ENCODE measurements at places on chromosomes 12 and 14. TPM values are rescaled to one million over a fixed set of nuclear protein-coding genes. Genes with fewer than 3 reads are reported as not detected.

SCN8A gene
- polyA plus RNA-seq, result 12.8 TPM

DNA sequence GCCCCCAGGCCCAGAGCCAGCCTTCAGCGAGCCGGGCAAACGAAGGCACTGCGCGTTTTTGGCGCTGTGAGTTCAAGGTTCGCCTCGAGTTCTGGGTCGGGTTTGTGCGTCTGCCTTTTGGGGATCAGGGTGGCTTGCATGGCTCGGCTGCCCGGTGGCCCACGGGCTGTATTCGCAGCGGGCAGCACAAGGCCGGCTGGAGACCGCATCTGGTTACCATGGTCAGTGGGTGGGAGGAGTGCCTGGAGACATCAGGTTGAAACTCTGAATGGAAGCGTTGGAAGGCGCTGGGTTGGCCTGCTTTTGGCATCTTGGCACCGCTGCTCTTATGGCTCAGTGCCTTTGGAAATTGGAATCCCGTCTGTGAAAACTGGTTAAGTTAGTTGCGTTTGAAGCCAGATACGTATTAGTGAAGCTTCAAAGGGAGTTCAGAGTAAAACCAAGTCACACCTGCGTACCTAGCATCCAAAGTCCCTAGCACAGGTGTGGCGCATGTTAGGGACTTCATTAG lies 50.9 kb downstream of the SNAPC1 start:
- H3K4me1 ChIP-seq, result no peaks in the 10 kb centered on the region
- peak overlapping the region; percentile 7 for H3K4me3 ChIP-seq
- no peak for DNase-seq
- no peak overlapping the region for H3K27ac ChIP-seq

MYO1A gene
- 0.01 TPM for polyA plus RNA-seq

CLEC4E gene
- not detected for polyA plus RNA-seq

KRT2 gene
- polyA plus RNA-seq, result not detected

GRCh38 chr14:22403296-22403695 lies 185.7 kb downstream of the DAD1 start:
- no peak overlapping the region for H3K4me3 ChIP-seq
- H3K27me3 ChIP-seq, result peaks cover 6% of the 10 kb centered on the region
- peak; percentile 72 for DNase-seq
- H3K4me1 ChIP-seq, result no peaks in the 10 kb centered on the region
- no peak overlapping the region for H3K27ac ChIP-seq

RAP1B gene
- 383 TPM for polyA plus RNA-seq

GRCh38 chr12:89750389-89751351 lies 42.0 kb upstream of the ATP2B1 start:
- peaks cover 10% of the 10 kb centered on the region for H3K4me1 ChIP-seq
- no peaks in the 10 kb centered on the region for H3K27me3 ChIP-seq
- no peak for DNase-seq
- no peak overlapping the region for H3K4me3 ChIP-seq
- H3K27ac ChIP-seq, result peak overlapping the region; percentile 13

DNA sequence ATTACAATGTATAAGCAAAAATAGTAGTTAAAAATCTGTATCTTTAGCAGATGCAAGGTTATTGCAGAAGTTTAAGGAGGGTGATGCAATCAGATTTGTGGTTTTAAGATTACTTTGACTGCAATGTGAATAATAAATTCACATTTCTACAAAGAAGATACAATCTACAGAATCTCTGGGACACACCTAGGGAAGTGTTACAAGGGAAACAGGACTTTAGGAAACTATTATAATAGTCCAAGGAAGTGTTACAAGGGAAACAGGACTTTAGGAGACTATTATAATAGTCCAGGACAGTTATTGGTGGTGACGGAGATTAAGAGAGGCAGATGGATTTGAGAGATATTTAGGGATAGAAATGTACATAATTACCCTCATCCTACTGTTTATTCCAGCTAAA lies 154.4 kb upstream of the GARIN6 start:
- H3K27ac ChIP-seq, result no peak overlapping the region
- no peaks in the 10 kb centered on the region for H3K4me1 ChIP-seq
- DNase-seq, result no peak
- H3K4me3 ChIP-seq, result no peak overlapping the region
- no peaks in the 10 kb centered on the region for H3K27me3 ChIP-seq
- H3K36me3 ChIP-seq, result no peaks in the 10 kb centered on the region

NT5DC3 gene
- 4.7 TPM for polyA plus RNA-seq

MAP3K9 gene
- polyA plus RNA-seq, result 0.27 TPM

- H3K4me3 ChIP-seq, result no peak overlapping the region
- H3K36me3 ChIP-seq, result no peaks in the 10 kb centered on the region
- no peaks in the 10 kb centered on the region for H3K4me1 ChIP-seq
- no peaks in the 10 kb centered on the region for H3K27me3 ChIP-seq
- no peak overlapping the region for H3K27ac ChIP-seq
- DNase-seq, result no peak
Observed at GRCh38 chr12:65391711-65392110, 113.2 kb downstream of the MSRB3 start.

- peaks cover 19% of the 10 kb centered on the region for H3K4me1 ChIP-seq
- H3K27ac ChIP-seq, result no peak overlapping the region
- H3K27me3 ChIP-seq, result no peaks in the 10 kb centered on the region
- H3K4me3 ChIP-seq, result no peak overlapping the region
- H3K36me3 ChIP-seq, result no peaks in the 10 kb centered on the region
Observed at GRCh38 chr12:6297170-6297569, 13.3 kb upstream of the PLEKHG6 start.

- H3K27me3 ChIP-seq, result no peaks in the 10 kb centered on the region
- no peak overlapping the region for H3K27ac ChIP-seq
- H3K4me1 ChIP-seq, result no peaks in the 10 kb centered on the region
- no peak overlapping the region for H3K4me3 ChIP-seq
- no peaks in the 10 kb centered on the region for H3K36me3 ChIP-seq
- no peak for DNase-seq
Observed at GRCh38 chr14:45705940-45706534, 453.0 kb upstream of the MIS18BP1 start.

TMEM132D gene
- not detected for polyA plus RNA-seq

- H3K36me3 ChIP-seq, result peaks cover 1% of the 10 kb centered on the region
- DNase-seq, result no peak
- H3K4me1 ChIP-seq, result no peaks in the 10 kb centered on the region
Observed at GRCh38 chr14:50736932-50737419, 68.9 kb upstream of the SAV1 start.

DNA sequence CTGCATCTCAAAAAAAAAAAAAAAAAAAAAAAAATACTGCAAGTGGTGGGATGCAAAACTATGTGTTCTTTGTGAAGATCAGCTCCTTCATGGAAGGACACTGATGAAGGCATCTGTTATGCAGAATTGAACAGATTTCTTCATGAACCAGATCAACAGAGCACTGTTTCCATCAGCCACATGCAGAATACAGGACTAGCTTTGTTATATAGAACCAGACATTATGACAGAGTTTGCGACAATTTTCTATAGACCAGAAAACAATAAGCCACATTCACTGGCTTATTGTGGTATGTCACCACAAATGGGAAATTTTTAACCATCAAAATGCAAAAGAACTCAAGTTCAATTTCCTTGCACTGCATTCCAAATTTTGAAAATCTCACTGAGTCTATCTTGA lies 34.7 kb downstream of the CIT start:
- H3K4me1 ChIP-seq, result no peaks in the 10 kb centered on the region
- H3K4me3 ChIP-seq, result no peak overlapping the region
- DNase-seq, result no peak
- peaks cover 1% of the 10 kb centered on the region for H3K36me3 ChIP-seq

TRAF3 gene
- polyA plus RNA-seq, result 14.1 TPM

CD163L1 gene
- 0.28 TPM for polyA plus RNA-seq

FKBP11 gene
- 48.8 TPM for polyA plus RNA-seq

CCDC196 gene
- polyA plus RNA-seq, result not detected

DNA sequence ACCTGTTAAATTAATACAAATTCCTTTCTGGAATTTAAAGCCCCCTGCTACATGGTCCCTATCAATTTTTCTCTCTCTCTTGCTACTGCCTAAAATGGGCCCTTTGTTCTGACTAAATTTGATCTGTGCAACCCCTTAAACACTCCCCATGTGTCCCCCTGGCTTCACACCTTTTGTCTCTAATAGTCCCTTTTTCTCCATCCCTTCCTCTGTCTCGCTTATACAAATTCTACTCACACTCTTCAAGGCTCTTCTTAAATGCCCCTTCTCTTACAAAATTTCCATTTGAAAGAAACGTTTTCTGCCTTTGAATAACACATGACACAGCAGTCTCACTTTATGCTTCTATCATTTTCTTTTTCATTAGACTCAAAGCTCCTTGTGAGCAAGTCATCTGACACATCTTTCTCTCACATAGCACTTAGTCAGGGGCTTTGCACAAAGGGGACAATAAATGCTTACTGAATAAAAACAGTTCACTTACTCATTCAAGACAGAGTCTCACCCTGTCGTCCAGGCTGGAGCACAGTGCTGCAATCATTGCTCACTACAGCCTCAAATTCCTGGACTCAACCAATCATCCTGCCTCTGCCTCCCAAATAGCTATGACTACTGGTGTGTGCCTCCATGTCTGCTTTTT lies 41.5 kb upstream of the NR2C1 start:
- no peak for DNase-seq
- H3K4me3 ChIP-seq, result no peak overlapping the region
- no peak overlapping the region for H3K27ac ChIP-seq
- H3K27me3 ChIP-seq, result no peaks in the 10 kb centered on the region
- H3K4me1 ChIP-seq, result peaks cover 14% of the 10 kb centered on the region
- no peaks in the 10 kb centered on the region for H3K36me3 ChIP-seq

- H3K27me3 ChIP-seq, result no peaks in the 10 kb centered on the region
- H3K36me3 ChIP-seq, result no peaks in the 10 kb centered on the region
- DNase-seq, result no peak
- H3K4me3 ChIP-seq, result no peak overlapping the region
Observed at GRCh38 chr12:54967461-54967860, 17.1 kb downstream of the TESPA1 start.

RGS6 gene
- not detected for polyA plus RNA-seq

SLC5A8 gene
- not detected for polyA plus RNA-seq

INSM2 gene
- not detected for polyA plus RNA-seq

DNA sequence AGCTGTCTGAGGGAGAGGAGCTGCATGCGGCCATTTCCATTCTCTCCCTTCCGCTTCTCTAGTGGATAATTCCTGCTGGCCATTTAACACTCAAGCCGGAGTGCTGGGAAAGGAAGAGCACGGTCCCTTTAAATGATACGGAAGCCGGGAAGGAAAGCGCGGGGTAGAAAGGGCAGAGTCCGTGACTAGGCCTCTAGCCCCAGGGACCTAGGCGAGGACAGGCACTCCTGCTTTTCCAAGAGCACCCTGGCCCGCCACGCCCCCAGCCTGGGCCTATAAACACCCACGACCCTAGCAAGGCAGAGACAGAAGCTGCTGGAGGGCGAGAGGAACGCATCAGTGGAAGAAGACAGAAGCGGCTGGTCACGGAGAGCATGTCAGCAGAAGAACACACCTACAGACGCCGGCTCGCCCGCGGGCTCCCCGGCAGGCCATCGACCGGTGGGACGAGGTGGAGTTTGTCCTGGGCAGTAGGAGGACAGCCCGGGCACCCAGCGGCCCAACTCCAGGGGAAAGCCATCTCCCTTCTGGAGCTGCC lies 1206.6 kb upstream of the TMEM132C start:
- H3K4me3 ChIP-seq, result no peak overlapping the region
- no peaks in the 10 kb centered on the region for H3K27me3 ChIP-seq
- no peaks in the 10 kb centered on the region for H3K4me1 ChIP-seq
- H3K36me3 ChIP-seq, result no peaks in the 10 kb centered on the region
- no peak overlapping the region for H3K27ac ChIP-seq
- no peak for DNase-seq

SOS2 gene
- 11.9 TPM for polyA plus RNA-seq

DNA sequence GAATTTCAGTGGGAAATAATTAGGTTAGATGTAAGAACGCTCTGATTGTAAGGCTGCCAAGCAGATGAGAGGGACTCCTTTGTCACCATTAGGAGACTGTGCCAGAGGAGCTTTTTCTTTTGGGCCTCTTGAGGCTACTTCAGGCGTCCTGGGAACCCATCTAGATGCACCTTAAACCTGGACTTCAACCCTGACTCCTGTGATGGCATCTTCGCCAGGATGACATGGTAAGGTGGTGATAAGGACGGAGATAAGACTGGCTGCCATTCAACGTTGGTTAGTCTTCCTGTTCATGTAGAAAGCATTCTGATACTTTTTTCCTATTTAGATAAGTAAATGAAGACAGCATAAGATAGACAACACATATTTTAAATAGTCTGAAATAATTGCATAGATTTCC lies 36.3 kb downstream of the STK38L start:
- H3K4me3 ChIP-seq, result no peak overlapping the region
- peaks cover 4% of the 10 kb centered on the region for H3K4me1 ChIP-seq
- H3K36me3 ChIP-seq, result no peaks in the 10 kb centered on the region

TGM1 gene
- 1.3 TPM for polyA plus RNA-seq

IFNG-AS1 gene
- polyA plus RNA-seq, result not detected

DNA sequence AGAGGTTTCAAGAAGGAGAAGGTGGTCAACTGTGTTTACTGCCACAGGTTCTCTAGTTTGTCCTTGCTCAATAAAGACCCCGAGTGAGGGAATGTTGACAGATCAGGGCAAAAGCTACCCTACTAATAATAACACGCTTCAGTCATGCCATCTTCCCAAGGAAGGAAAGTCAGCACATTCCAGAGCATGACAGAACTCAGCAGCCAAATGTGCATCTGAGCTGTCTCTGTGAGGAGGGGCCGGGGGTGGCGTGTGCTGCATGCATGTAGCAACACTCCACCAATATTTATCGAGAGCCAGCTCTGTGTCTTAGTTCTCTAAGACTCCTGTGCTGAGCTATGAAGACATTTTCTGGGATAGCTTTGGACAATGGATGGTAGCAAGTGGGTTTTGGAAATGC lies 260.4 kb downstream of the DPF3 start:
- no peaks in the 10 kb centered on the region for H3K36me3 ChIP-seq
- peaks cover 12% of the 10 kb centered on the region for H3K4me1 ChIP-seq
- no peak overlapping the region for H3K4me3 ChIP-seq
- H3K27ac ChIP-seq, result no peak overlapping the region

DNA sequence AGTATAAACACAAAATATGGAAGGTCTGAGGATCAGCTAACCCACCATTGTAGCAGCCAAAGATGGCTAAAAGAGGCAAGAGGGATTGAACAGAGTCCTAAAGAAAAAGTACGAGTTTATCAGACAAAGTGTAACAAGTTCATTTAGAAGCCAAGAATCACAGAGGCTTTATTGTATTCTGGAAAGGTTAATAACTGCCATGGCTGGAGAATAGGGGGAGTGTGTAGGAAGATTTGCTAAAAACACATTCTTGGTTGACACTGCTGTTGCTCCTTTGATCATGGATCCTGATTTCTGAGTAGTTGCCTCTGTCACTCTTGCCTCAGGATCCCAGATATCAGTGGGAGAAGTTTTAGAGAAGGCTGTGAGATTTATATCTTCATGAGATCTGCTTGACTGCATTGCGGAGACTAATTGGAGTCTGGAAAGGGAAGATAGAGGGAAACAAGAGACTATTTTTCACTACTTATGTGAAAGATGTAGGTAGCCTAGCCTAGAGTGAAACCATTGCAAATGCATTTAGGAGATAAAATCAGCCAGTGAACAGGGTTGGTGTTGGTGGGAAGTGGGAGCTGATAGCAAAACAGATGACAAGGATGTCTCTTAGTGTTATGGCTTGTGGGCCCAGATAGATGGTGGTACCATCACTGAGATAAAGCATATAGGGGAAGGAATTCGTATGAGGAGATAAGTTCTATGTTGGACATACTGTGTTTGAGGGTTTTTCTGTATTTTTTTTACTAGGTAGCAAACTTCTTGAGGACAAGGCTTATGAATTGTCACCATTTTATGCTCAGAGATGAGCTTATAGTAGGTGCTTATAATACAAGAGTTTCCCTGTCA lies 402.9 kb upstream of the PDE3A start:
- DNase-seq, result peak; percentile 43
- no peaks in the 10 kb centered on the region for H3K27me3 ChIP-seq
- peaks cover 6% of the 10 kb centered on the region for H3K4me1 ChIP-seq
- no peak overlapping the region for H3K4me3 ChIP-seq
- H3K27ac ChIP-seq, result no peak overlapping the region

GRCh38 chr12:50061946-50062686 lies 4.7 kb downstream of the ASIC1 start:
- H3K4me1 ChIP-seq, result peaks cover 3% of the 10 kb centered on the region
- no peaks in the 10 kb centered on the region for H3K27me3 ChIP-seq
- no peak overlapping the region for H3K4me3 ChIP-seq

All from fibroblast of lung (primary cell).